Astrocyte of the cerebellum (primary cell): ENCODE measurements at places on chromosomes 7 and 10.

GRCh38 chr7:92714767-92715166, 121.6 kb downstream of the CDK6 start:
- no peak for DNase-seq

DNA sequence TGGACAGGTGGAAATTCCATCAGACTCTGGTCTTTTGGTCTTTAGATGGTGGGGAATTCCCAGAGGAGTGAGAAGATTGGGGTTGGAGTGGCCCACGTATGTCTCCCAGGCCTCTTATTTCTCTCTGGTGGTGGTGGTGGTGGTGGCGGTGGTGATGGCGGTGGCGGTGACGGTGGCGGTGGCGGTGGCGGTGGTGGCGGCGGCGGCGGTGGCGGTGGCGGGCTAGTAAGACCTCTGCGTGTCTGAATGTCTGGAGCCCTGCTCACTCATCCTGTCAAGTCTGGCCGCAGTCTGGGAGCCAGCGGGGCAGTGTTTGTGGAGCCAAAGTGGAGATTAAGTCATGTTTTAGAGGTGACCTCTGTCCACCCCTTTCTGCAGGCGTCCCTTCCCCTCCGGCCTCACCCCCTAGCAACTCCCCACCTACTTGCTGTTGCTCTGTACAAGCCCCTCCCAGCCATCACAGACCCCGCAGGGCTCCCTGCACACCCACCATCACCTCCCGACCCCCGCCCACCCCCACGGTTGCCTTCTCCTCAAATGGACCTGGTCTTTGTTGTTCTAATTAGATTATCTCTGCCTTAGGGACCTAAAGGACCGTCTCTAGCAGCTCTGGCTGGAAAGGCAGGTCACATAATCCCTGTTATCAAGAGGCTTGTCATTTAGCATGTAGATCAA, 165.0 kb upstream of the TBX20 start:
- DNase-seq: no peak

DNA sequence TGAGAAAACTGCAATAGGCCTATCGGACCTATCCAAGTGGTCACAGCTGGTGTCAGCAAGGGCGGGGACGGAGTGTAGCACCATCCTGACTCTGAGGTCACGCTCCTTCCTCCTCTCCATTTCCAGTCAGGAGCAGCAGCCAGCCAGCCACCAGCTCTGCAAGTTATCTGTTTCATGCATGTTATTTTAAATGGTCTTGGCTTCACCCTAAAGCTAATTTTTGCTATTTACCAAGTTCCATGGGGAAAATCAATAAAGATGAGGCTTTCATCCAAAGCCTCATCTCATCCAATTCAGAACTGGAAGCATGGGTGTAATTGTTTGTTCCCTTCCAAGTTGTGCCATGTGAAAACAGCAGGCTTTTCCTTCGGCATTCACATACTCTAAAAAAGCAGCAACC, 49.3 kb downstream of the ICA1 start:
- no peak for DNase-seq

DNA sequence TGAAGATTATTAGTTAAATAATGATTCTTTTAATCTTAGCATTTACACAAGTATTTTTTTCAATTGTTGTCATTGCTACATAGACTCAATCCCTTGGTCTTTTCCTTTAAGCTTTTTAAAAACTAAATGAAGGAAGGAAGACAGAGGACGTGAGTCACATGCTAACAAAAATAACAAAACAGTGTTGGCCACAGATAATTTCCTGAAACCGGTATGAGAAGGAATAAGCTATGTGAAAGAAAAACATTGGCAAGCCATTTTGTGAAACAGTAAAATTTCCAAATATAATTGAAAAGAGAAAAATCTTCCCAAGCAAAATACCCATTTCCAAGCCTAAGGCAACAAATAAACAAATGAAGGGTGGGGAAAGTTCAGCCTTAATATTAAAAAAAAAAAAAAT, 223.0 kb downstream of the AHR start:
- no peak for DNase-seq

- no peak for DNase-seq
These were observed 5.7 kb downstream of the PRSS1 start for GRCh38 chr7:142754681-142755575.

DNA sequence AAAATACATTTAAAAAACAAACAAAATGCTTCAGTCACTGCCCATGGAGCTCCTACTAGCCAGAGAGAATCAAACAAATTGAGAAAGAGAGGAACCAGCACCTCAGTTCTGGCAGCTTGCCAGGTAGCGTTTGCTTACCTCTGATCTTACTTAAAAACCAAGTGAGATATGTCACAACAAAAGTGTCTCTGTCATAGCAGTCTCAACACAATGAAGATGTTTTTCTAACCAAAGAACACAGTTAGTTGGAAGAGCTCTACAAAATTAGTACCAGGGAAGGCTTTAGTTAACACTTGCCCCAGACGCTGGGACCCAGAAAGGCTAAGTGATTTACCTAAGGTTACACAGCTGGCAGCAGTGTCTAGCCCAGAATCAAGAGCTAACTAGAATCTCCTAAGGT, 3.4 kb downstream of the DOCK4 start:
- DNase-seq: no peak

DNA sequence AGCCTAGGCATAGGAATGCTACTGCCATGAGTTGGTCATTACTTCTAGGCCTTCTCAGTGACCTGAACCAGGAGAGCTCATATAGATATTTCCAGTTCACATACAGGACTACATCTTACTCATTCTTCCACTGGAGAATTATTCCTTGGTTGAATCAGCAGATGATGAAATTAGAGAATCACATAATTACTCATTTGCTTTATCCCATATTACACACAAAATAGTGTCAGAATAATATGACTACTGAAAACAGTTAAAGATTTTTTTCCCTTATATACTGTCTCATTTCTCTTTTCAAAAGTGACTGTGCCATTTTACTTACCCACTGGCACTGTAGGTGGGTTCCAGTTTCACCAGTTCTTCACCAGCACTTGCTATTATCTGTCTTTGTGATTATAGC, 18.5 kb downstream of the BMS1 start:
- no peak for DNase-seq

DNA sequence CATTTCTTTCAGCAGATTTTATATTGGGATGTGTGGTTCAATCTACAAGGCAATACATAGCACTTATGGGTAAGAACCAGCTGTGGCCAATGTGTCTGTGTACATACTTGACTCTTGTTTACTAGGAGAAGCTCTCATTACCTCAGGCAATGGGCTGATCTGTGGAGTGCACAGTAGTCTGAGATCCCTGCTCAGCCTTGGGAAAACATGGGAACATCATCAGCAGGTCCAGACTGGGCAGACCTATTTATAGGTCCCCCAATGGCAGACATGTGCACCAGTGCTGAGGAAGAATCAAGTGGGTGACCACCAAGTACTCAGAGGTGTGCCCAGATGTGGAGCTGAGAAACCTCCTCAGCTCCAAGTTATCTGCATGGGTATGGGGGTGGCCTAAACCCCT, 349.7 kb downstream of the KIF20B start:
- no peak for DNase-seq

DNA sequence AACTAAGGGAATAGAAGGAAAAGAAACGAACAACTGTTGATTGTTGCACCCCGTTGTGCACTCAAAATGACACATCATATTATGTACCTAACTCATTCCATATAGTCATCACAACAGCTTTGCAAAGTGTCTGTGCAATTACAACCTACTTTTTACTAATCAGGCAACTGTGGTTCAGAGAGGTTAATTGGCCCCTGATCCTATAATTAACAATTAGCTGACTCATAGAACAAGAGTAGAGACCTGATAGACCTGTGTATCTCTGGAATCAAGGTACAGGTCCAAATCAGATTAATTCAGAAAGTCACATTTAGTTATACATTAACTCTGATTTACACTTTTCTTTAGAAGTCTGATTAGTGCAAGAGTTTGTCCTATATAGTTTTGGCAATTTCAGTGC, 122.5 kb upstream of the CDK13 start:
- no peak for DNase-seq

GRCh38 chr7:12066521-12066920, 144.6 kb upstream of the TMEM106B start:
- no peak for DNase-seq

DNA sequence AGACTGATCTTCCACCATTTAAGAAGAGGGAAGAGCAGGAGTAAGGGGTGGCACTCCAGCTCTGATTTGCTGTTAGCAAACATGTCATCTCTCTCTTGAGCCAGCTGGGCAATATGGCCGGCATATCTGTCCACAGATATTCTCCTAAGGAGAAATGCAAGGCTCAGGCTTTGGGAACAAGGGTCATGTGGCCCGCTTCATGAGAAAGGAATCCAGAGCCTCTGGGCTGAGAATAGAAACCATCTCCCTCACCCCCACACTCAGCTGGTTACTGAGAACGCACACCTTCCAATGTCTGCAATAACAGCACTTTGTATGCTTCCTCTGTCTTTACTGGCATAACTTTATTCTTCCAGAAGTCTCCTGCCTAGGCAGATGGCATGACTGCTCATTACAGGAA, 171.2 kb downstream of the ELMO1 start:
- DNase-seq: no peak

DNA sequence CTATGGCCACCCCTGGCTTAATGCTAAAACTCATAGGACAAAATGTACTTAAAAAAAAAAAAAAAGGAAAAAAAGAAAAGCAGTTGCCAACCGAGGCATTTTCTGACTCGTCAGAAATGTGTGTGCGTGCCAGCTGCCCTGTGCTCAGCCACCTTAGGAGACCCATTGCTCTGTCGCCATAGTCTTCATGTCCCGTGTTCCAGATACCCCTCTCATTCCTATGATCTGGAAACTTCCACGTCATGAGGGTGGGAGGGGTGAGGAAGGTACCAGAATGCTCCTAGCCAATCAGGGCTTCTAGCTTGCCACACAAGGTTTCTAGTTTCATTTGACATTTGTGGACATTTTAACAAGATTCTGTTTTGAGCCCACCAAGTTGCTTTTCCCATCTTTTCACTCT, 212.9 kb downstream of the TCF7L2 start:
- DNase-seq: no peak

GRCh38 chr7:143235561-143235960, 13.7 kb downstream of the TAS2R40 start:
- DNase-seq: no peak

- DNase-seq: no peak
These were observed 647.9 kb downstream of the CNTNAP2 start for GRCh38 chr7:146764458-146764857.

GRCh38 chr7:28245123-28245878, 64.7 kb upstream of the JAZF1 start:
- DNase-seq: no peak

GRCh38 chr7:148537435-148537834, 53.1 kb upstream of the C7orf33 start:
- DNase-seq: no peak

- DNase-seq: no peak
These were observed 2.9 kb downstream of the AQP1 start for GRCh38 chr7:30914596-30914995.

DNA sequence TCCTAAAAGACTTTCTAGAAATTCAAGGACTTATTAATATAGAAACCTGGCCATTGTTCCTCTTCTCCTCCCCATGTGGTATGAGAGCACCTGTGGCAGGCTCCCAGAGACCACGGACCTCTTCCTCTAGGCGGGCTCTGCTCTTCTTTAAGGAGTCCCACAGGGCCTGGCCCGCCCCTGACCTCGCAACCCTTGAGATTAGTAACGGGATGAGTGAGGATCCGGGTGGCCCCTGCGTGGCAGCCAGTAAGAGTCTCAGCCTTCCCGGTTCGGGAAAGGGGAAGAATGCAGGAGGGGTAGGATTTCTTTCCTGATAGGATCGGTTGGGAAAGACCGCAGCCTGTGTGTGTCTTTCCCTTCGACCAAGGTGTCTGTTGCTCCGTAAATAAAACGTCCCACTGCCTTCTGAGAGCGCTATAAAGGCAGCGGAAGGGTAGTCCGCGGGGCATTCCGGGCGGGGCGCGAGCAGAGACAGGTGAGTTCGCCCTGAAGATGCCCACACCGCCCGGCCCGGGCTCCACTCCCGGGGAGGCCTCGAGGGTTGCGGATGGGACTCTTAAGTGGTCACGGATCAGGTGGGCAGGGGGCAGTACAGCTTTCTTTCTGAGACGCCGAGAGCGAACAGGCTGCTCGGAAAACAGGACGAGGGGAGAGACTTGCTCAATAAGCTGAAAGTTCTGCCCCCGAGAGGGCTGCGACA, at the start of gene SLC26A4:
TSS of gene SLC26A4 (plus strand) at position 448 of the 700 bp plus-strand sequence. CDS start 814 bp downstream, outside the sequence.
- DNase-seq: no peak

DNA sequence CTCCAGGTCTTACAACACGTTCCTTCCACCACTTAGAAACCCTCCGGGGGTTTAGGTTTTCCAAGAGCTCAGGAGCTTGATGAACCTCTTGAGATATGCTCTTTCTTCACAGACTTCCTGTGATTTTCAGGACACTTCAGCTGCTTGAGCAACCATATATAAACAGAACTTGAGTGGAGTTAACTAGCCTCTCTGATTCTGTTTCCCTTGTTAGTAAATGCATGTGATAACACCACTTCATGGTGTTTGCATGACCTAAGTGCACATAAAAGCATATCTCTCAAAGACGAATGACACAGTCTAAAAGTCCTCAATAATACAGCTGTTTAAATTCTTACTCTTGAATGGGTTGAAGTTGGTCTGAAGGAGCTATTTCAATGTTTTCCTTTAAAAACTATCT, 9.9 kb downstream of the PRR15 start:
- DNase-seq: no peak

GRCh38 chr7:424301-424935, 95.2 kb downstream of the PDGFA start:
- no peak for DNase-seq

- no peak for DNase-seq
These were observed 382.6 kb upstream of the SHH start for GRCh38 chr7:156194813-156195212.
